Muscle of leg (tissue), 16 donors: ENCODE measurements at places on chromosomes 12 and 14.
A peak's percentile ranks its signal among the peaks of the same experiment; 100 is the strongest.

GRCh38 chr12:88638966-88639760, 58.9 kb upstream of the KITLG start:
- peak; percentile 86 for DNase-seq

- no peak for DNase-seq
These were observed 505.2 kb downstream of the BCL11B start for GRCh38 chr14:98766818-98767217.

GRCh38 chr12:22682663-22683062, 57.7 kb downstream of the ETNK1 start:
- no peak for DNase-seq

DNA sequence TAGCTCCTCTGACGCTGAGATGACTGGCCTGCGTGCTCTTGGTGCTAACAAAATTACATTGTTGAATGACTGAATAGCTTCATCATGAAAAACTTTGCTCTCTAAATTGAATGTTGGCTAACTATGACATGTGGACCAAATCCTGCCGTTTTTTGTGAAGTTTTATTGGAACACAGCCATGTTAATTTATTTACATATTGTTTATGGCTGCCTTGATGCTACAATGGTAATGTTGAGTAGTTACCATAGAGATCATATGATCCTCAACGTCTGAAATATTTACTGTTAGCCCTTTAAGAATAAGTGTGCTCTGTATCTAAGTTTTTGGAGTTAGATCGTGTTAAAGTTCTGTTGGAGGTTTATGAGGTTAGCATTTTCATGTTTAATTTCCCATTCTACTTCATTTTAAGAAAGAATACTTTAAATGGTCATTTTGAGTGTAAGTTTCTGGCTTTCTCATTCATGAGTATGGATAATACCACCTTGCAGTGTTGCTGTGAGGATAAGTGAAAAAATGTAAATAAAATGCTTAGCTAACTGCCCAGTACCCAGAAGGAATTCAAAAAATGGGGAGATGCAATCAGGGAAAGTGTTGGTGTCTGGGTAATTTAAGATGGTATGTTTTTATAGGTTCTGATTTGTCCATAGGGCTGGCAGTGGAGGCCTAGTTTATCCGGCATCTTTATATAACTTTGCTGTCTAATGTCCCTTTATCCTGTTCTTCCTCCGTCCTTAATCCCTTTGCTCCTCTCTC, 35.3 kb downstream of the NUBPL start:
- DNase-seq, result peak; percentile 16

DNA sequence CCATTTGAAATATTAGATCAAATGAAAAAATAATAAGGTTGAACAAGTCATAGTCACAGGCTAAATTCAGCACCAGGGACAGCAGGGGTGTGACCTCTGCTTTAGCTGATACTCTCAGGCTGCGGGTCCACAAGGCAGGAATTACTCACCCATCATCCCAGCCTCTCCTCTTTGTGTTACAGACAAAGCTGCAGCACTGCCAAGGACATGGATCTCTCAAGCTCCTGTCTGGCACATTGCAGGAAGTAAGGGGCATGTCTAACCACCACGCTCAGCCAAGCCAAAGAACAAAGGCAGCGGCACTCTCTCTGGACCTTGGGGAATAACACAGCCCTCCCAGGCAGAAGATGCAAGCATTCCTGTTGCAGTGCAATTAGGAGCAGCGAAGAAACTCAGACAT, 783.8 kb downstream of the VRK1 start:
- DNase-seq, result peak; percentile 23

DNA sequence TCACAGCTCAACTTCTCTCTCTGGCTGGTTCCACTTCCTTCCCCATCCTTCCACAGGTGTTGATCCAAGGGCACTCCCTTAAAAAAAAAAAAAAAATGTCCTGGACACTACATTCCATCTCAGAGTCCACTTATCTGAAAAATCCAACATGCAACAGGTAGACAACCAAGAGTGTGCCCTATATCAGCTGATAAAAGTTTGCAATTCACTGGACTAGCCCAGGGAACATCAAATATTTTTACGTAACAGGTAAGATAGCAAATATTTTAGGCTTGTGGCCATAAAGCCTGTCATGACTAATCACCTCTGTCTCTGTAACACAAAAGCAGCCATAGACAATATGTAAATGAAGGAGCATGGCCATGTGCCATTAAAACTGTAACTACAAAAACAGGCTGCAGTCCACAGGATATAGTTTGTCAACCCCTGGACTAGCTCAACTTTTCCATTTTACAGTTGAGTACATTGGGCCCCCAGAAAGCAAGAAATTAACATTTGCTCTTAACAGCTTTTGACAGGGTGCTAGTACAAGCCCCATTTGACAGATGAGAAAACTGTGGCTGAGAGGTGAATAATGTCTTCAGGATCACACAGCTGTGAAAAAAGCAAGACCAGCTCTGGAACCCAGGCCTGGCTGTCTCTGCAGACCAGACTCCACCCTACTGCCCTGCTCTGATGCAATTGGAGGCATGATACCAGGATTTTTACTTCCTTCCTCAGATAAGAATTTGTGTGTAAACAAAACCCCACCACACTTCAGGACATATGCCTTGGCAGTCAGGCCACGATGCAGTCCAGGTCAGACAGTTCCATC, 68.9 kb downstream of the CMKLR1 start:
- DNase-seq, result no peak

- no peak for DNase-seq
These were observed 123.1 kb upstream of the KRR1 start for GRCh38 chr12:75634244-75635222.
